Endothelial cell (in vitro differentiated cells): ENCODE measurements at places on chromosomes 11 and 22.

GRCh38 chr22:37768273-37768672 lies 39.5 kb upstream of the GCAT start:
- no peak for DNase-seq

DNA sequence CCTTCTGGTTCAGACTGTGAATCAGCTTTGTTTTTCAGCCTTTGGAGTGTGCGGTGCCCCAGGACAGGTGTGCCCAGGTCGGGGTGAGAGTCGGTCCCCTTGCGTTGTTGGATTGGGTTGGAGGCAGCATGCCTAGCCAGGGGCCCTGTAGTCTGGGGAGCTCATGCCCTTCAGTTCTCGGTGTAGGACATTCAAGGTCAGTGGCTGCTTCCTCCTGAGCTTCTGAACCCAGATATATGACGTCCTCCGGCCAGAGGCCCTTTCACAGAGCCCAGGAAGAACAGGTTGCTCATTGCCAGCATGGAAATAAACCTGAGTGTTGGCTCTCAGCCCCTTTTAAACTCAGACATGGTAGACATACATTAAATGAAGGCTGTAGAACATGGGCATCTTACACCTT lies 2.7 kb downstream of the CSRP3 start:
- DNase-seq, result no peak

DNA sequence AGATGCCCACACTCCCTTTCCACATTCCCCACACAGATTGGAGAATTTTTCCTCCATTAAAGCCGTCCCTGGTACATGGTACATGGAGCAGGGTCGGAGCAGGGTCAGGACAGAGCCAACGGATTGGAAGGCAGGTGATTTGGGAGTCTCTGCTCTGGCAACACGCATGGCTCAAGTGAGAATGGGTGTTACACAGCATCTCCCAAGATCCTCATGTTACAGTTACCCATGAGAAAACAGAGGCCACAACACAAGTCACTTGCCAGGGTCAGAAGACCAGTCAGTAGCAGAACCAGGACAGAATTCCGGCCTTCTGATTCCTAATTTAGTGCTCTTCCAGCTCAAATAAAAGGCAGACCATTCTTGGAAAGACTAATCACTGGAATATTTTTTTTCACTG lies 7.7 kb upstream of the F2 start:
- no peak for DNase-seq

DNA sequence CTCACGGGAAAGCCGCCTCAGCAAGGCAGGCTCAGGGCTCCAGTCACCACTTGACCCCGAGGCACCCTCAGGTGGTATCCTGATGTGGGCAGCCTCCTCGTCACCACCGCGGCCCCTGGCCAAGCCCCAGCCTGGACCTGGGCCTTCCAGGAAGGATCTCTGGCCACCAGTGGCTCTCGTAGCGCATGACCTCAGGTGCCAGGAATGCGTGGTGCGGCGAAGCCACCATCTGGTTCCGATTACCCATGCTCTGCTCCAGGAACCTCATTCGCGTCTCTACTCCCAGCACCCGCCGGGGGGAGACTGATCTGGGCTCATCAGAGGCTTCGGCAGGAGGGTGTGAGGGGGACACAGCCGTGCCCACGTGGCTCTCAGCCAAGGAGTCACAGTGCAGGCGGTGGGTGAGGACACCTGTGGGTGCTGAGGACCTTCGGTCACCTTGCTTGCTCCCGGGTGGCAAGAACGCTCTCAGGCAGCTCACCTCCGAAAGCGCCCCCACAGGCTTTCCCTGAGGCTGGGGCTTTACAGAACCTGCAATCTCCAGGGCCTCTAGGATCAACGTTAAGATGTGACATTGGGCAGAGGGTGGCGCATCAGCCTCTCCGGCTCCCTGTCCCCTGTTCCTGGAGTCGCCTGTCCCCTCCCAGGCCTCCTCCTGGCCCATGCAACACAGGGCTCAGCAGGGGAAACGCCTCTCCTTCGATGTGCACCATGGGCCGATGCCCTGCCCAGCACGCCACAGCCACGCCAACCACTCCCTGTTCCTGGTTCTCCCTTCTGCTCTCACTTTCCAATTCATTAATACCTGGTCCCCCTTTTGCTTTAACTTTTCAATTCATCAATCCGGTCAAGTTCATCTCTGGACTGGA lies 39.0 kb downstream of the TBX1 start:
- DNase-seq, result no peak

GRCh38 chr11:34468209-34468841 lies 29.6 kb downstream of the CAT start:
- DNase-seq, result peak; percentile 9

DNA sequence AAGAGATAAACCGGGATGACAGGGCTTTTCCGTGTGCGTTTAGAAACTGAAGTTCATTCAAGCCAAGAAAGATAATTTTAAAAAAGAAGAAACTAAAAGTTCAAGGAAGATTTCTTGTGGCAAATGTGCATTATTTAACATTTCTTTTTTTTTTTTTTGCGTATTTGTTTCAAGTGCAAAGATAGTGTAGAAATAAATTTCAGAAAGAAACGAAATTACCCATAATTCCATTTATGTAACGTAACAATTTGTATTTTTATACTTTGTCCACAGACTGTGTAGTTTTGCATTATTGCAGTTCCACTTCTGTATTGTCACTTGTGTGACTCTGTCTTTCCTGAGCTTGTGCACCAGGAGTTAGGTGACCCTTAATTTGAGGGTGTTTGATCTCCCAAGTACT lies 24.0 kb downstream of the SNAP29 start:
- DNase-seq, result no peak

- DNase-seq, result no peak
These were observed 46.2 kb upstream of the SMCO4 start for GRCh38 chr11:93589347-93589746.

- DNase-seq, result no peak
These were observed 6.0 kb downstream of the SCARF2 start for GRCh38 chr22:20431511-20432192.

GRCh38 chr11:32779136-32779535 lies 15.3 kb downstream of the CCDC73 start:
- no peak for DNase-seq

GRCh38 chr11:12184699-12185098 lies 74.3 kb downstream of the MICAL2 start:
- no peak for DNase-seq

- DNase-seq, result no peak
These were observed 33.2 kb downstream of the PPP2R1B start for GRCh38 chr11:111733016-111733415.

- no peak for DNase-seq
These were observed 64.4 kb downstream of the MYH9 start for GRCh38 chr22:36323182-36323854.

- DNase-seq, result no peak
These were observed 14.1 kb downstream of the DCPS start for GRCh38 chr11:126317756-126318573.

DNA sequence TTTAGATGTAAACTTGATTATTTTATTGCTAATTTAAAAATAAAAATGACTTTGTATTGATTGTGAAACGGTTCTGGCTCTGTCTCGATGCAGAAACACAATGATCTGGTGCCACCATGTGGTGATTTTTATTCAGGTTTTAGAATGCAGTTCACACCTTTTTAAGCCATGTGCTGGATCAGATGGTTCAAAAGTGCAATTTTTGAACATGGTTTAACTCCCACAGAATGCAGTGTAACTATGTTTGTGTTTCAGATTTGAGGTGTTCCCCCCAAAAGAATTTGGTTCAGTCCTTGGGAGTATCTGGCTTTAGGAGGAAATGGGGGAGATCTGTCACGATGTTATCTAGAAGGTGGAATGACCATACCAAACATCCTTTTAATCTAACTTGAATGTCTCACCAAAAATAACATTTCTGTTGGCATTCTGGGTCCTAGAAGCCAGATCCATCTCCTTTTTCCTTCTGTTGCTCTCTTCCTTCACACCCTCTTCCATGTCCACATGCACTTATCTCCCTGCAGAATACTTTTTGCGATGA lies 7.9 kb downstream of the MRPL16 start:
- DNase-seq, result peak; percentile 46

- peak; percentile 66 for DNase-seq
These were observed 429.7 kb downstream of the ETS1 start for GRCh38 chr11:128157423-128158298.

- DNase-seq, result no peak
These were observed 91.6 kb downstream of the ATXN10 start for GRCh38 chr22:45763236-45763624.

DNA sequence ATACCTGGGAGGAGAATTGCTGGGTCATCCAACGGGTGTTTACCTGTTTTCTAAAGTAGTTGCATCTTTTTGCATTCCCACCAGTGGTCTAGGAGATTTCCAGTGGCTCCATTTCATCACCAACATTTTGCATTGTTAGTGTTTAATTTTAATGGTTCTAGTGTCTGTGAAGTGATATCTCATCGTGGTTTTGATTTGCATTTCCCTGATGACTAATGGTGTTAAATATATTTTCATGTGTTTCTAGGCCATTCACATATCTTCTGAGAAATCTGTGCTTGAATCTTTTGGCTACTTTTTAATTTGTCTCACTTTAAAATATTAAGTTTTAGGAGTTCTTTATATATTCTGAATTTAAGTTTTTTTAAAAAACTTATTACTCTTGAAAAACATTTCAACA lies 439.6 kb downstream of the TMEM135 start:
- DNase-seq, result no peak

- no peak for DNase-seq
These were observed 53.5 kb downstream of the MCAM start for GRCh38 chr11:119263352-119263940.

- no peak for DNase-seq
These were observed 125.5 kb upstream of the PARVA start for GRCh38 chr11:12251666-12252560.

DNA sequence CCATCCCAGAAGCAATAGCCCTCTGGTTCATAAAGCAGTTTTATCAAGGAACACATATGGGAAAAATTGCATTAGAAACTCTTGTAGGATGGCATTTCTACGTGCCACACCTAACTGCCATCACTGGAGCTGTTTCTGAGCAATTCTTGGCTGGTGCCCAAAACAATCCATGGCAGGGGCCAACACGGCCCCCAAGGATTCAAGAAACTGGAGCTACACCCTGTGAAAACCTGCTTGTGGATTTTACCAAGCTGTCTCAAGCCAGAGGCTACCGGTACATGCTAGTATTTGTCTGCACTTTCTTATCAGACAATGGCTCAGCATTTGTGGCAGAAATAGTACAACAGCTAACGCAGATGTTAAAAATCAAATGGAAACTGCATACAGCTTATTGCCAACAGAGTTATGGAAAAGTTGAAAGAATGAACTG lies 42.4 kb upstream of the GLYAT start:
- DNase-seq, result no peak

- no peak for DNase-seq
These were observed 15.0 kb downstream of the DENND5A start for GRCh38 chr11:9250139-9250582.

- DNase-seq, result no peak
These were observed 39.9 kb downstream of the PPP2R1B start for GRCh38 chr11:111726301-111726713.
